SJSA1 (cell line): ENCODE measurements at places on chromosomes 4 and X. TPM values are rescaled to one million over a fixed set of nuclear protein-coding genes. Genes with fewer than 3 reads are reported as not detected.

GRCh38 chr4:141309874-141310273 lies 89.2 kb downstream of the ZNF330 start:
- DNase-seq: no peak

DNA sequence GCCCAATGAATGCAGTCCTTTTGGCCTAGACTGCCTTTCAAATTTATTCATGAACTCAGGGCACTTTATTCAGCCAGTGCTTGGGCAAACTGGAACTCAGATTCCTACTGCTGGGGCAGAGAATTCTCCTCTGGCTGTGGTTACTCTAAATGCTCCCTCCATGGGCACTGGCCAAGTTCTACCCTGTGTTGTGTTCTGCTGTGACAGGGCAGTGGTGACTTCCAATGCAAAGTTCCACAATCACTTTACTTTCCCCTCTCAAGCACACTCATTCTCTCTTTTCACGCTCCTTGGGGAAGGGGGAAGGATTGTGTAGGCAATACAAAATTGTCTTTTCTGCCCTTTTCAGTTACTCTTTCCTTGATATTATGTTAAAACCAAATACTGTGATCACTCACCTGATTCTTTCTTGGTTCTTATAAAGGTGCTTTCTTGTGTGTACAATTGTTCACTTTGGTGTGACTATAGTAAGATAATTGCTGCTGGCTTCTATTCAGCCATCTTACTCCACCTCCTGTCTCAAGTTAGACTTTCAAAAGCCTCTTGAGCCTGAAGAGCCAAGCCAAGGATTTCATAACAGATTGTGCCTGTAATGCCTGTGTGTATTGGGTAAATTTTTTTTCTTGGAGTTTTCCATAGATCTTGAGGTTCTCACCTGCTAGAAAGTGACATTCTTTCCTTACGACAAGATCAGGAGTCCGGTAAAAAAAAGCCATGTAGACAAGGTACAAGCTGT lies 1078.6 kb downstream of the FAM133A start:
- DNase-seq: no peak

Gene EPHA5
- 0.05 TPM in 1 of 2 replicates, not detected in the other for total RNA-seq

DNA sequence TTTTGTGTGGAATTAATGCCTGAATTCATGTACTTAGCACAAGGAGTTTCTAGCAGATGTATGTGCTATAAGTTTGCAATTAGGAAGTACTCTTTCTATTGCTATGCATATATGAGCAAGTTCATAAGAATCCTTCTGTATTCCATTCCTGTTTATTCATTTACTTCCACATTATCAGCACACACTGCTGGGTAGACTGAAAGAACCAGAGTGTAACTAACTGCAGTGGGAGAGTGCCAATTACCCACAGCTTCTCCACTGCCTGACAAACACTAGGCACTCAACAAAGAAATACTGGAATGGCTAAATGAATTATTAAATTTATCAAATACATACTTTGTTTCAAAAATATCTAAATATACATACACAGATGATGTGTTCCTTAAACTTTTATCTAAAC lies 219.6 kb downstream of the CAMK2D start:
- DNase-seq: no peak

- DNase-seq: no peak
These were observed 2.4 kb upstream of the NBDY start for GRCh38 chrX:56726605-56727004.

DNA sequence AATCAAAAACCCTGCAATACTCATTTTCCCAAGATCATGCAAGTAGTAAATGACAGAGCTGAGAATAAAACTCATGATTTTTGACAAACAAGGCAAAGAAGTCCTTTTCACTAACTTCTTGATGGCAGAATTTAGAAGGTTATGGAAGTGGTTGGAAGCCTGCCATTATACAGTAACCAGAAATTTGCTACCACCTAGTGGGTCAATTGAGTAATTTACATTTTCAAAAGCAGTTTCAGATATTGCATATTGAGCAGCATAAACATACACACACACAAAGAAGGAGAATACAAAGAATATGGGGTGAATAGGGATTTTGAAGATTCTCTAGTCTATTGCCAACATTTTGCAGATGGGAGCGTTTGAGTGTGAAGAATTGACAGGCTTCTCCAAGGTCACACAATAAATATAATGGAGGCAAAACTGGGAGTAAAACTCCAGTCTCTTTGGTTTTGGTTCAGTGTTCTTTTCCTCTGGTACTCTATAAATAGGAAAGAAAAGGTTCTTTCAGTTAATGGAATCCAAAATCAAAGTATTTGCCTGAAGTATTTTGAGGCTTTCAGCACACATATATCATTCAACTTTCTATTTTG lies 70.2 kb downstream of the GC start:
- DNase-seq: no peak

GRCh38 chr4:182142176-182143085 lies 100.8 kb upstream of the TENM3 start:
- DNase-seq: peak; percentile 65

GRCh38 chr4:102687982-102688433 lies 72.8 kb downstream of the MANBA start:
- peak; percentile 41 for DNase-seq

Gene USP51
- total RNA-seq: 1.8 and 1.9 TPM in 2 replicates

- DNase-seq: no peak
These were observed 9.7 kb downstream of the CXorf38 start for GRCh38 chrX:40637687-40638086.

GRCh38 chr4:18751083-18751482 lies 729.5 kb upstream of the LCORL start:
- DNase-seq: no peak

Gene GIMD1
- not detected in 2 replicates for total RNA-seq

DNA sequence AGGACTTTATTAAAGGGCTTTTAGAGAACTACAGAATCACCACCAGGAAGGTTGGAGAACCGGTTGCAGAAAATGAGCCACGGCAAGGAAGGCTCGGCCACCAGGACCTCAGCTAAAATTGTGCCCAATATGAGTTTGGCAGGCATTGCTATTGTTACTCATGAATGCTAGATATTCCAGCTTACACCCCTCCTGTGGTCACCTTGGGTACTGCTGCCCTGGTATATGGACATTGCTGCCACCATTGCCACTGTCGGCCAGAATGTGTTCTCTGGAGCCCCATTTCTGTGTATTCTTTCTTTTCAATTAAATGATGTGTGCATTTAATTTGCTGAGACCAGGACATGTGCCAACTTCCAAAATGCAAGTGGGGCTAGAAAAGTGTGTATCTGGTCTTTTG lies 626.7 kb upstream of the BOD1L1 start:
- DNase-seq: peak; percentile 31

GRCh38 chr4:88751258-88752075 lies 53.8 kb upstream of the NAP1L5 start:
- no peak for DNase-seq

DNA sequence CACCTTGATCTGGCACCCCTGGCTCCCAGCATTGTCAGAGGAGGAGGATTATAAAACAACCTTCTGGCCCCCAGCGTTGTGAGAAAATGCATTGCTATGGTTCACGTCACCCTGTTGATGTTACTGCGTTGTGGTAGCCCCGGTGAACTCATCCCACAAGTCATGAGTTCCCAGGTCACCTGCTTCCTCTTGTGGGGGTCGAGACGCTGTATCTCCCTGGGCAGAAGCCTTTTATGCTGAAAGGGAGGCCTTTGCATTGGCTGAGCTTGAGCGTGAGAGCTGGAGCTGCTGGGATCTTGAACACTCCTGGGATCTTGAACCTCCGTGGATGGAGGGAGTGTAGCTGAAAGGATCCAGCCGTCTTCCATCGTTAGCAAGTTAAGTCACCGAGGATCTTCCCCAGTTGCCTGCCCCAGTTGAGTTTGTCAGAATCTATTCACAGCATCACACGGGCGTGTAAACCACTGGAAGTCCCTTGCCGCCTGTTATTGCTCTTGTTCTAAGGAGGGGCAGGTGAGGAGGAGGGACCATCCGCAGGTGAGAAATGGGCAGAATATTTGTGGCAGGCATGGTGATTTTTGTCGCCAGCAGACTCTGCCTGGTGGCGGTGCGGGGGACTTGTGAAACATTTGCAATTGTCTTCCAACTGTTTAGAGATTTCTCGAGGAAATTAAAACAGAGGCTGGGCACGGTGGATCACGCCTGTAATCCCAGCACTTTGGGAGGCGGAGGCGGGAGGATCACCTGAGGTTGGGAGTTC lies 299.9 kb downstream of the ASMT start:
- no peak for DNase-seq

DNA sequence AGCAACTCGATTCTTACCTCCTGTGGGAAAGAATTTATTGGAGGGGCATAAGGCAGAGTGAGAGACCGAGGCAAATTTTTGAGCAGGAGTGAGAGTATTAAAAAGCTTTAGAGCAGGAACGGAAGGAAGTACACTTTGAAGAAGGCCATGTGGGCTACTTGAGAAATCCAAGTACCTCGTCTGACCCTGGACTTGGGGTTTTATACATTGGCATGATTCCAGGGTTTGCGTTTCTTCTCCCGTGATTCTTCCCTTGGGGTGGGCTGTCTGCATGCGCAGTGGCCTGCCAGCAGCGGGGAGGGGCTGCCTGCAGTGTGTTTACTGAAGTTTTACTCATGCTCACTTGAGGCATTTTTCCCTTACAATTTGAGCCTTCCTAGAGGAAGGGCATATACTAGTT lies 3.4 kb downstream of the GALNT7 start:
- DNase-seq: no peak

DNA sequence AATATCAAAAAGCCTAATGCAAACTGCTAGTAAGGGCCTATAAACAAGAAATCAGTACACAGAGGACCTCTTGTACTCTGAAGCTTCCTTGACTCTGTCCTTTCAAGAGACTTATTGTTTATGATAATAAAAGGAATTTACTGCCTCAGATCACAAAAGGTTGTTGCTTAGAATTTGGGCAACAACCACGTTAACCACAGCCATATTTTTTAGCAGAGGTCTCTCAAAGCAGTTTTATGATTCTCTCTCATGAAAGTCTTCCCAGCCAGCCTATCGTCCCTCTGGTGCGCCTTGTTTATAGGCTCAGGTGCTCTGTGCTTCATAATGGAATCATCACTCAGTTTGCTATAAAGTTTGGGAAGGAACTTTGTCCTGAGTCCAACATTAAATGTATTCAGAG lies 270.6 kb downstream of the RCHY1 start:
- no peak for DNase-seq

DNA sequence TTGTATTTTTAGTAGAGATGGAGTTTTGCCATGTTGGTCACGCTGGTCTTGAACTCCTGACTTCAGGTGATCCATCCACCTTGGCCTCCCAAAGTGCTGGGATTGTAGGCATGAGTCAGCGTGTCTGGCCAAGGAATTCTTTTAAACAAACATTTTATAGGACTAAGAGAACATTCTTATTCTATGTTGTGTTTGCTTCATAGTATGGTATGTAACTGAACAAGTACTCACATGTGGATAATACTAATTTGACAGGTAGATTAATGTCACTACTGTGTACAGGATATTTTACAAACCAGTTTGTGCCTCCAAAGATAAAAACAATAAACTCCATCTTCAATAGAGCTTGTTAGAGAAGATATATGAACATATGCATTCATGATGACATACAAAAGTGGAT lies 1353.4 kb downstream of the PCDH7 start:
- no peak for DNase-seq

Gene GNRHR
- not detected in 2 replicates for total RNA-seq

DNA sequence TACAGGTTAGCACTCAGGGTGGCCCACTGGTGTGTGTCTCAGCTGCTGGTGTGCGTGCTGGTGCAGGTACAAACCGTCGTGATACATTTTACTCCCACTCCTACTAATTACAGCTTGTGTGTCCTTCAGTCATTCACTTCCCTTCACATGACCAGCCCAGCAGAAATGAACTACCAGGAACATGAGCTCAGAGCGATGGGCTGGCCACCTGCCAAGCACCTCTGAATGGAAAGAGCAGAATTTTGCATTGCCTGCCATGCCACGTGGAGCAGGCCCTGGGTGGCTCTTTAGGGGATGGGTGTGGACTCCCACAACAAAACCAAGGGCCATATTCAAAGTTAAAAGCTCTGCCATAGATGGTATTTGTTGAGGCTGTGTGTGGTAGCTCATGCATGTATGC lies 58.9 kb upstream of the PGM2 start:
- no peak for DNase-seq

Gene CFP
- total RNA-seq: 0.66 TPM in 1 of 2 replicates, not detected in the other

Gene UNC5C
- total RNA-seq: 0.03 TPM in 1 of 2 replicates, not detected in the other

GRCh38 chrX:133650239-133650638 lies 234.9 kb upstream of the GPC4 start:
- no peak for DNase-seq

DNA sequence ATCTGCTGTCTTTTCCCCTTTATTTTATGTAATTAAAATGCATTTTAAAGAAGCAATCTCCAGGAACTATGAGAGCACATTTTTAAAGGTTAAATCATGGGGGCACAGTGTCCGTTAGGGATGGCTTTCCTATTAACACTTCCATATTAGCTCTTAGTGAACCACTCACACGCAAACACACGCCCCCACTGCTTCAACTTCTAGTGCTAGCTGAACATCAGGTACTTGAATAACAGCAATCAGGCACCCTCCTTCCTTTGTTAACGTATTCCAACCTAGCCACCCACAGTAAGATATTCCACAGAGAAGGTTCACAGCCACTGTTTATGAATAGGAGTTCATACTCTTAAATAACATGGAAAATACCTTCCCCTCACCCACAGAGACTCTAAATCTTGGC lies 9.3 kb downstream of the TMEM255A start:
- DNase-seq: no peak

- no peak for DNase-seq
These were observed 19.8 kb upstream of the PLCXD1 start for GRCh38 chrX:261167-261918.

Gene CHRDL1
- 0.89 and 3.6 TPM in 2 replicates for total RNA-seq

DNA sequence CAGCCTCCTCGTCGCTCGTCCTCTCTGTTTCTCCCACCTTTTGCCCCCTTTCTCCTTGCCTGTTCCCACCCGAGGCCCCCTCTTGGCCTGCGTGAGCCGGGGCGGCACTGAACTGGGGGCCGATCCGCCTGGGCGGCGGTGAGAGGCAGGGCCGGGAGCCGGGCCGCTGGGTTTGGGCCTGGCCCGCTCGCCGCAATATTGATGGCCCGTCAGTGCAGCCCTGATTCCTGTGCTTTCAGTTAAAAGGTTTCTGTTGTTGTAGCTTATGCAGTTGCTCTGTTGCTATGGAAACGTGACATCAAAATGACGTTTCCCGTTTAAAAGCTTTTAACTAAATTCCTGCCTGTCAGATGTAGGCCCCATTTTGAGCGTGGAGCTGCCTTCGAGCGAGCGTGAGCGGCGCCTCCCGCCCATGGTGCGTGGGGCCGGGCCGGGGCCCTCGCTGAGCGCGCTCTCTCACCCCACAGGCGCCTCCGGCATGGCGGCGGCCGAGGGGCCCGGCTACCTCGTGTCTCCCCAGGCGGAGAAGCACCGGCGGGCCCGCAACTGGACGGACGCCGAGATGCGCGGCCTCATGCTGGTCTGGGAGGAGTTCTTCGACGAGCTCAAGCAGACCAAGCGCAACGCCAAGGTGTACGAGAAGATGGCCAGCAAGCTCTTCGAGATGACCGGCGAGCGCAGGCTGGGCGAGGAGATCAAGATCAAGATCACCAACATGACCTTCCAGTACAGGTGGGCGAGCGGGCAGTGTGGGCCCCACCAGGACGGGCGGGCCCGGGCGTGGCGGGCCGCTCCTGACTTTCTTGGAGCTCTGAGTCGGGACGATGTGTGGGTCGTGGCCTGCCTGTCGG lies at the start of gene MSANTD1:
Gene MSANTD1 (plus strand): TSS at position 349 of the 851 bp plus-strand sequence. CDS start 64 bp downstream, at position 413.
- DNase-seq: no peak

Gene CSAG1
- total RNA-seq: not detected in 2 replicates
